ENCODE measurements at places on chromosomes 1 and 21. TPM values are rescaled to one million over a fixed set of nuclear protein-coding genes. Genes with fewer than 3 reads are reported as not detected.

Gene PAFAH2
- total RNA-seq, result 7.9 TPM

Gene CYP4B1
- not detected for total RNA-seq

Gene SERPINC1
- 0.25 TPM for total RNA-seq

Gene CCSAP
- total RNA-seq, result 8.4 TPM

Gene RYR2
- 0.05 TPM for total RNA-seq
